NCI-H2171 (cell line): ENCODE measurements at places on chromosomes 11 and 22.

- no peak for DNase-seq
Measured at GRCh38 chr11:99934008-99934407, 753.1 kb upstream of the ARHGAP42 start.

DNA sequence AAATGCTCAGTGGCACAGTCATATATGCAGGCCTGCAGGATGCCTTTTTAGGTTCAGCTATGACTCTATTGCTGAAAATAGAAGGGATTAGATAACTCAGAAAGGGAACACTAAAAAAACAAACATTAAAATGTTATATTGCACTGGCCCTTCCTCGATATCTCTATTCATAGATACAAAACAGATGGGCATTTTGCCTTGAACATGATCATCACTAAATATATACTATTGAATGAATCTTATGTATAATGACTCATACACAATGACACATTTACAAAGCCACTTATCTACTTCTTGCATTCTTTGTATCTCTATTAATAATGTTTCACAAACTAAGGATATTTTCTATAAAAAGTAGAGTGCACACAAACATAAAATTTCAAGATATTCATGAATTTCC, 2352.8 kb upstream of the RAG2 start:
- no peak for DNase-seq

DNA sequence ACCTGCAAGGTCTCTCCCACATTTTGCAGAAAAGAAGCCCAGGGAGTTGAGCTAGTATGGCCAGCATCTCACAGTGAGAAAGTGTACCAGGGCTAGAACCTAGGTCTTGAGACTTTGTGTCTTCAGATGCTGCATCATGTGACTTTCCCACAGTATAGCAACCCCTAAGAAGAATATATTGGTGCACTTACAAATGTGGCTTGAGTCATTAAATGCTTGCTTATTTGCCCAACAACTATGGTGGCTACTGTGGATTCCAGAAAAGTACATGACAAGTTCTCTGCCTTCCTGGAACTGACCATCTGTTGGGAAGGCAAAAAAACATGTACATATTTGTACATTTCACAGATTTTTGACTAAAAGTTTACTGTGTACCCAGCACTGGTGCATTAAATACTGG, 55.0 kb downstream of the POLD3 start:
- no peak for DNase-seq

- DNase-seq: no peak
Measured at GRCh38 chr11:88439356-88439755, 101.8 kb upstream of the CTSC start.

GRCh38 chr11:61103851-61104423, 1.6 kb downstream of the CD5 start:
- no peak for DNase-seq

GRCh38 chr11:45102810-45103621, 43.4 kb upstream of the PRDM11 start:
- peak; percentile 37 for DNase-seq

- DNase-seq: no peak
Measured at GRCh38 chr11:107847184-107847583, 11.4 kb downstream of the SLC35F2 start.

DNA sequence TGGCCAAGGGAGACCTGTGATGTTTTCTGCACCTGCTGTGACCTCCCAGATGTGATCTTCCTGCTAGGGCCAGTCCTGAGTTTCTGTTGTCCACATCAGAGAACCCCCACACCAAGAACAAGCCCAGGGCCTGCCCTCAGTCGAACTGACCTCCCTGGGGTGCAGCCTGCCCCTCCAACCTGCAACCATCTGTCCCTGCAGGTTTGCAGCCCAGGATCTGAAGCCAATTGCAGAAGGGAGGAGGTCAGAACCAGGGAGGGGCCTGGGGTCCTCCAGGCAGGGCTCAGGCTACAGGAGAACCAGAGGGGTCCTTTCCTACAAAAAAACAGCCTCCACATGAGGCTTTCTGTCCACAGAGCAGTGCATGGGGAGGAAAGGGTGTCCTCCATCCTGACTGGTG, 807 bp downstream of the TRIM3 start:
- no peak for DNase-seq

- no peak for DNase-seq
Measured at GRCh38 chr22:30183861-30184278, 62.7 kb downstream of the LIF start.

- DNase-seq: peak; percentile 5
Measured at GRCh38 chr11:26073646-26074045, 258.3 kb upstream of the ANO3 start.
